ENCODE measurements at places on chromosomes 1 and 21.

DNA sequence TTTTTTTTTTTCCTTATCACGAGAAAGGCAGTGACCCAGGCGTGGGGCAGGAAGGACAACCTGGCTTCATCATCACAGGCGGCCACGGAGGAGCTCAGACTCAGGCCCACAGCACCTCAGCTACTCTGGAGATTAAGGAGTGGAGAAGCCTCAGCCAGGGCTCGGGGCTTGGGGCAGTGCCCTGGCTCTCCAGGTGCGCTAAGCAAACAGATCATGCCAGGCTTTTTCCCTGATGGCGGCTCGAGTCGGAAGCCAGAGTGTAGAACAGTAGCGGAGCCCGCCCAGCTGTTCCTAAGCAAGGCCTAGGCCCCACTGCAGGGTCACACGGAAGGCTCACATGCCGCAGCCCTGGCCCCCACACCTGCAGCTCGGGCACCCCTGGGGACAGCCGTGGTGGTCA is 70.7 kb downstream of the AGPAT3 start:
- DNase-seq = no peak

DNA sequence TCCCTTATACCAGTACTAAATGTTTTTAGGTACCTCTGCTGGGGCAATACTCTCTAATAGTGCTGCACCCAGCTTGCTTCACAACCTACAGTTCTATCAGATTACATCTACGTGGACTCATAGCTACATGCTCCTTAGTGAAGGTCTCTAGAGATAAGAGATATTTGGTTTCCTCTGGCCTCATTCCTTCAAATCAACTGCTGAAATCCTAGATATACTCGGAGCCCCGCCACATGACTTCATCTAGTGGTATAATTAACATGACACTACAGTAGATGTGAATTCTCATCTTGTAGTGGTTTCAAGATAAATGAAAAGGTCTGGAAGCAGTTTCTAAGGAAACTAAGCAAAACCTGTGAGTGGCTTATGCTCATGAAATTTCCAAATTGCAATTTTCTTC is 115.4 kb downstream of the SMYD2 start:
- no peak for DNase-seq

DNA sequence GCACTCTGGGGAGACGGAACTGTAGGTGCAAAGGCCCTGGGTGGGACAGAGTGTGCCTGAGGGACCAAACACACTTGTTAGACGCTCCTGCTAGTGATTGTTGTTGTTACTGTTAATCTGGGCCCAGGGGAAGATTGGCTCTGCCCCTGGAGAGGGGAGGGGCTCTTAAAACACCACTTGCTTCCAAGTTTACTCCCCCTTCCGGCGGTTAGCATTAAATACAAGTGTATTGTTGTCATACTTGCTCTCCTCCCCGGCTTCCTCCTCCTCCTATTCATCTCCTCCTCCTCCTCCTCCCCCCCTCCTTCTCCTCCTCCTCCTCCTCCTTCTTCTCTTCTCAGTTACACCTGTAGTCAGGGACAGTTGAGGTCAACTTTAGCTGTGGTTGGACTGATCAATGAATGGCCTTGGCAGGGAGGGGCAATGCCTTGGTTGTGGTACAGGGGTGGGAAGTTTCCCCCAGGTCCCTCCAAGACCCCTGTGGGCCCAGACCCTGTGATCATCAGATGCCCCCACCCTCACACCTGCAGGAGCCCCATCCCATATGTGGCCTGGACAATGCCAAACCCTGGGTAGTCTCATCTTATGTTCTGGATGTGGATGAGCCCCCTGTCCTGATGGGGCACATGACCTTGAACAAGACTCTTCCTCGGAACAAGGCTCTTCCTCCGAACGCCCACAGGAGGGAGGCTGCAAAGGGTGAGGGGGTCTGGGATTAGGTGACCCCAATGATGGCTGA is 217.3 kb downstream of the PTPRU start:
- no peak for DNase-seq

- no peak for DNase-seq
Measured at GRCh38 chr1:198157847-198158725, 1.3 kb downstream of the NEK7 start.

GRCh38 chr1:154851392-154852177 is 18.5 kb downstream of the KCNN3 start:
- DNase-seq = no peak

- no peak for DNase-seq
Measured at GRCh38 chr1:52628614-52629324, 4.2 kb upstream of the SHISAL2A start.

DNA sequence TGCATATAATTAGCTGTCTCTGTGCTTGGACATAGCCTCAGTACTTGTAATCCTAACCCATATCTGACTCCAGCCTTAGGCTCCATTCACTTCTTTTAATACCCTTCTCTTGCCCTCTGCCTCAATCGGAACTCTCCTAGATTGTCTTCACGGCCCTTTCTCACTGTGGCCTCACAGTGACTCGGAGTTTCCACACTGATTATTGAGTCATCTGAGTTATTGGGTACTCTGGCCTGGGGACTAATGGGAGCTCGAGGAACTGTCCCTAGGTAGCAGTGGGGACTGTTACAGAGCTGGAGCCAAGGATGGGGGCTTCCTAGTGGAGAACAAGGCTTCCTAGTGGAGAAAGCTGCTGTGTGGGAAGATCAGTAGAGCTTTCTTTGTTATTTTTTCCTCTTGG is 17.0 kb downstream of the TRAF5 start:
- no peak for DNase-seq

DNA sequence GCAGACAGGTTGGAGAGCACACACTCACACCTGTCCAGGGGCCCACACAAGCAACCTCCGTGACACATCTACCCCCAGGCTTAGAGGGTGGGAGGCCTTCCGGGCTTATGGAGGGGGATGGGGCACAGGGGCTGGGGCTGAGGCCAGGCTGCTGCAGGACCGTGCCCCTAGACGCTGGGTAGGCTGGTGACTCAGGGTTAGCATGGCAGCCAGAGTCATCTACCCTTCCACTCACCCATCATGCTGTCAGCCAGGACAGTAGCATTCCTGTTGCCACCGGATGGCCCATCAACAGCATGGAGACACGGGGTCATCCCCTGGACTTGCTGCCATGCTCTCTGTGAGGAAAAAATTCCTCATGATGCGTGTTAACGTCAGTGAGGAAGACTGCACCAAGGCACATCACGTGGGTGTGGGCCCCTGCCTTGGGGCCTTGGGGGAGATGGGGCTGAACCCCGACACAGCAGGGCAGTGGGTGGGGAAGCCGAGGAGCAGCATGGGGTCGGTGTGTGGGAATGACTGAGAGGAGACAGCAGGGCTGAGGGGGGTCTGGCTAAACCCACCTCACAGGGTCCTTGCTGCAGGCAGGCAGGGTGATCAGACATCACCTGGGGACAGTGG is 52.8 kb downstream of the WNT9A start:
- no peak for DNase-seq

DNA sequence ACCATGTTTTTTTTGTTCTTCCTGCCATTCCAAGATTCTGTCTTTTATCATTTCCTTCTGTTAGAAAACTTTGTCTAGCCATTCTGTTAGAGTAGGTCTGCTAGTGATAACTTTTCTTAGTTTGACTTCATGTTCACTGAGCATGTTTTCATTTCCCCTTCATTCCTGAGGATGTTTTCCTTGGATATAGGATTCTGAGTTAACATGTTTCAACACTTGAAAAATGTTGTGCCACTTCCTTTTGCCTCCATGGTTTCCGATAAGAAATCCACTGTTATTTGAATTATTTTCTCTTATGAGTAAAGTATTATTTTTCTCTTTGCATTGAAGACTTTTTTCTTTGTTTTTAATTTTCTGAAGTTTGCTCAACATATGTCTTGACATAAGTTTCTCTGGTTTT is 66.7 kb downstream of the ATP1A1 start:
- no peak for DNase-seq

GRCh38 chr1:107919953-107920352 is 45.0 kb downstream of the VAV3 start:
- no peak for DNase-seq

DNA sequence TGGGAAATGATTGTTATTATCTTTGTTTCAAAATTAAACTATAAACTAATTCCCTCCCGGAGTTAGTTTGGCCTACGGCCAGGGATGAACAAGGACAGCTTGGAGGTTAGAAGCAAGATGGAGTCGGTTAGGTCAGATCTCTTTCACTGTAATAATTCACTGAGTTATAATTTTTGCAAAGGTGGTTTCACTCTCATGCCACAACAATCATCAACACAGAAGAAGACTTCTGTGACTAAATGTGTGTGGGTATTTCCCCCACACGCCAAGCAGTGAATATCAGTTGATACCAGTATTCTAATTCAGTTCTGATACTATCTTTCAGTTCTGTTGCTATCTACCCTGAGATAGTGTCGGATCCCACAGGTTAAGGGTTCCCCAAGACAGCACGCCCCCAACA is 215.1 kb downstream of the S1PR1 start:
- no peak for DNase-seq

DNA sequence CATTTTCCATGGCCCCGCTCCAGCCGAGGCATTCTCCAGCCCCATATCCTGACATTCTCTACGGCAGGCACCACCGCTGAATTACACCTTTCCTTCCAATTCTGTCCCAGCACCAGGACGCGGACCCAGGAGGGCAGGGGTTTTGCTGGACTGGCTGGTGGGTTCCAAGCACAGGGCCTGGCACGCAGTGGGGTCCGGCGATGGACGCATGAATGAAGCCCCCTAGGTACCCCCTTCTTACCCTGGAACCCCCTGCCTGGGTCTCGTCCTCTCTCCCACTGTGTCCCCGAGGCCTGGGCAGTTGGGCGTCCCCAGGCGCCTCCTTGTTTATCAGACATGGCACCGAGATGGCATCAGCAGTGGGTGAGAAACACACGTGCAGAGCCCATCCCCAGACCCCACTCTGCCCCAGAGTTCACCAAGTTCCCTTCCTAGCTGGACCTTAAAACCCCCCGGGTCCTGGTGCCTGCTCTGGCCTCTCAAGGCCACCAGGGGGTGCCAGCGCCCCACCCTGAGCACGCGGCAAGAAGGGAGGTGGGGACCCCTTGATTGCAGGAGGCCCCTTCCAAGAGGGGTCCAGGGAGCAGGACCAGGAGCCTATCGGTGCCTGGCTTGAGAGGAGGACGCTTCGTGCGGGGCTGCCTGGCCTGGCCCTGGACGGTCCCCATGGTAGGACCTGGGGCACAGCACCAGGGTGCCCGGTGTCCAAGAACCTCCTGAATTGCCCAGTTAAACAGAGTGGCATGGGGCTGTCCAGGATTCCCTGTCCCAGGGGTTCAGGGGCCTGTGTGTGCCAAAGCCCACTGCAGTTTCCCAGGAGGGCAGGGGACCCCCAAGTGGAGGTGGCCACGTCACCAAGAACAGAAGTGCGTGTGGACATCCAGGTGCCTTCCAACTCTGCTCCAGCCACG is 46.1 kb downstream of the MEGF6 start:
- peak; percentile 26 for DNase-seq

DNA sequence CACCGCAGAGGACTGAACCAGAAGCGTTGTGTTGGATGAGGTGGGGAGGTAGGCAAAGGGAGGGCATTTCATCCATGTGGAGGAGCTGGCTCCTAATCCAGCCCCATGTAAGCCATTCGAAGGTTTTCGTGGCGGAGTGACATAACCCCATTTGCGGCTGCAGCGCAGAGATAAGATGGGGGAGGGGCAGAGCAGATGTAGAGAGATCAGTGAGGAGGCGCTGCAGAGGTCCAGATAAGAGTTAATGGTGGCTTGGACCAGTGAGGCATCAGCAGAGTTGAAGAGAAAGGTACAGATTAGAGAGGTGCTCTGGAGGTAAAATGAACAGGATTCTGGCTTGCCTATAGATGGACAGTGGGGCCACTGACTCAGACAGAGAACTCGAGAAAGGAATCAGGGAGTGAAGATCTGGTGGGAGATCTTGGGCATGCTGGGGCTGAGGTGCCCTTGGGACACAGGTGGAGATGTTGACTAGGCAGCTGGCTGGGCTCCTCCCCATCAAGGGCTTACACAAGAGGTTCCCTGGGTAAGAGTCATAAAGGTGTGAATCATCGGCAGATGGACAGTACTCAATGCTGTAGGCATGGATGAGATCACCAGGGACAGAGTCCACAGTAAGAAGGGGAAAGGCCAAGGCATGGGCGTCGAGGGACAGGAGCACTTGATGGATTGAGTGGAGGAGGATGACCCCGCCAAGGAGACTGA is 7.8 kb upstream of the PTPRF start:
- DNase-seq = no peak

GRCh38 chr1:202905331-202905730 is 16.4 kb upstream of the RABIF start:
- DNase-seq = no peak

GRCh38 chr21:43771199-43771675 is 4.9 kb downstream of the CSTB start:
- no peak for DNase-seq

All from stimulated activated CD4-positive, alpha-beta T cell treated with anti-CD3 and anti-CD28 coated beads, Interleukin-1b, Interleukin-23, amount 100 ng/mL, for 24 hours (primary cell).